ENCODE measurements at places on chromosomes 4 and X. TPM values are rescaled to one million over a fixed set of nuclear protein-coding genes. Genes with fewer than 3 reads are reported as not detected.
A peak's percentile ranks its signal among the peaks of the same experiment; 100 is the strongest.

GRCh38 chr4:19999276-19999675, 252.4 kb upstream of the SLIT2 start:
- H3K27ac ChIP-seq = no peak overlapping the region
- no peaks in the 10 kb centered on the region for H3K36me3 ChIP-seq
- no peak for DNase-seq
- H3K4me3 ChIP-seq = no peak overlapping the region
- H3K4me1 ChIP-seq = no peaks in the 10 kb centered on the region
- H3K27me3 ChIP-seq = no peaks in the 10 kb centered on the region

NPY5R gene
- not detected for total RNA-seq

- peaks cover 11% of the 10 kb centered on the region for H3K4me1 ChIP-seq
- no peak overlapping the region for H3K4me3 ChIP-seq
- H3K27ac ChIP-seq = peak overlapping the region; percentile 72
- H3K36me3 ChIP-seq = no peaks in the 10 kb centered on the region
- peak; percentile 86 for DNase-seq
- 0 out of 2 replicates have a peak, but pooled peaks cover 3% of the 10 kb centered on the region for H3K27me3 ChIP-seq
These were observed 59.9 kb downstream of the RTL9 start for GRCh38 chrX:110418316-110419235.

DNA sequence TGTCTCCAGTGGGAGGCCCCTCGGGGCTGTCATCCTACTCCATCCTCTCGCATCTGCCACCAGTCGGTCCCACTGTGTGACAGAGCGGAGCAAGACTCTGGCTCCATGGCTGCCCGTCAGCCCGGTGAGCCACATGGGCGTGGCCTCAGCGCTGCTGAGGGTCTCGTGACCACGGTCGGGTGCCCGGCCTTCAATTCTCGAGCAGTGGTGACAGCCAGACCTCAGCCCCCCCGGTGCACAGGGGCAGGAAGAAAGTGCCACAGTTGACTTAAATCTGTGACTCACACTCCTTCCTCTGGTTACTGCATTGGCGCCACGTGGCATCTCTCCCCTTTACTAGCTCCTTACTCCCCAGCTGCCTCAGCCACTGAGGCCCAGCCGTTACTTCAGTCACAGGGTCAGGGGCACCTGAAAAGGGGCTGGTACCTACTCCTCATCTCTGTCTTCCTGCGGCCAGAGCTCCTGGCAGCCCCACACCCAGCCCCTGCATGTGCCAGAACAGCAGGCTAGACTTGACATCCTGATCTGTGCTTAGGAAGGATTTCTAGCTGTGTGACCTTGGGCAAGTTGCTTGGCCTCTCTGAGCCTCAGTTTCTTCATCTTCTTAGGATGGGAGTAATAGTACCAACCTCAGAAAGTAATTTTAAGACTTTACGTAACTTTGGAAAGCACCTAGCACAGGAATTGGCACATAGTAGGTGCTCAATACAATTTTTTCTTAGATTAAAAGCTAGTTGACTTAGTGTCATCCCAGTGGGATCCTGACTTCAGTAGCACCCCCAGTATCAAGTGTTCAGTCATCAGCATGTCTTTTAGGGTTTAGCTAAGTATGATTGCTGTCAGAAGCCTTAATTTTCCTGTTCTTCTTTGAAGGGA, 66.1 kb downstream of the TNIP2 start:
- peaks cover 63% of the 10 kb centered on the region for H3K36me3 ChIP-seq
- DNase-seq = no peak
- H3K27me3 ChIP-seq = no peaks in the 10 kb centered on the region
- no peak overlapping the region for H3K27ac ChIP-seq
- no peaks in the 10 kb centered on the region for H3K4me1 ChIP-seq

DNA sequence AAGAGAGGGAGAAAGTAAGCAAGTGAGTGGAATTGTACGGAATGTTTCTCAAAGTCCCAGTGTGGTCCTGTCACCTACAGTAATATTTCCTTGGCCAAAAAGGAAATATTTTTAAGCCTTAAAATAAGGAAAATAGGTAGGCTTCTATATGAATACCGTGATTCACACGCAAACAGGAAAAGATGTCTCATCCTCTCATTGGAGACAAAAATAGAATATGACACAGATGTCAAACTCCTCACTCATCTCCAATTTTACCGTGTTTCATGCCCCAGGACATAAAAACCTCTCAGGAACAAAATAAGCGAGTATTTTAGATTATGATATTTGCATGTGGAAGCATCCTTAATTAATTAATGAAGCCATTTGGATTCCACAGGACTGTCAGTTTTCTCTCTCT, 1269.5 kb downstream of the RAPGEF2 start:
- no peaks in the 10 kb centered on the region for H3K27me3 ChIP-seq
- no peaks in the 10 kb centered on the region for H3K36me3 ChIP-seq
- no peak overlapping the region for H3K4me3 ChIP-seq
- no peaks in the 10 kb centered on the region for H3K4me1 ChIP-seq

GRCh38 chrX:131521824-131522223, 22.1 kb upstream of the OR13H1 start:
- no peak for DNase-seq
- no peaks in the 10 kb centered on the region for H3K36me3 ChIP-seq
- H3K4me3 ChIP-seq = no peak overlapping the region
- no peaks in the 10 kb centered on the region for H3K27me3 ChIP-seq
- H3K27ac ChIP-seq = no peak overlapping the region

- no peak overlapping the region for H3K4me3 ChIP-seq
- no peaks in the 10 kb centered on the region for H3K27me3 ChIP-seq
- DNase-seq = no peak
- no peaks in the 10 kb centered on the region for H3K4me1 ChIP-seq
- no peak overlapping the region for H3K27ac ChIP-seq
These were observed 136.3 kb downstream of the MGST2 start for GRCh38 chr4:139801895-139802294.

DNA sequence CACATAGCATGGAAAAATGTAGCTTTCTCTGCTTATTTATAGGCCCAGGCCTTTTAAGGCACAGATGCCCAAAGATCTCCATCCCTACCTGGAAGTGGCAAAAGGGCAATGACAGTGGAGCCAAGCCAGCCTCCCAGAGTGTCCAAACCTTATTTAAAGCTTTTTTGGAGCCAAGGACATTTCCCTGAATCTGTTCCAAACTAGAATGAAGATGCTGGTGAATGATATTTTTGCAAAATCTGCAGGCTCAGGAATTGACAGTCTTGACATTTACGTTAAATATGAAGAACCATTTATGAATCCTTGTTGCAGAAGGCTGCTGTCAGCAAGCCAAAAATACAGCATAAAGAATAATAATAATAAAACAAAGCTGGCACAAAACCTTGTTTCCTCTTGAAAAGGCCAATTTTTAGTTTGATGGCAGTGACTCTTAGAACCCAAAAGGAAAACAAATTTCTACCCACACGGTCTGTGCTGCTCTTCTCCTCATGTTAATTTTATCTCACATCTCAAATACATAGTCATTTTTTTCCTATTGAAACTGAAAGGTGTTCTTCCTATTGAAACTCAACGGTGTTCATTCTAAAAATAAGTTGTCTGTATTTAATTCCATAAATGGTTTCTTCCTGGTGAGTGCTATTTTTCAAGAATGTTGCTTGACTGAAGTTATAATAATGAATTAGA, 206.3 kb upstream of the TBL1X start:
- DNase-seq = no peak
- no peaks in the 10 kb centered on the region for H3K4me1 ChIP-seq
- H3K4me3 ChIP-seq = no peak overlapping the region
- H3K27me3 ChIP-seq = no peaks in the 10 kb centered on the region

GRCh38 chr4:10457255-10457801, at the start of gene ZNF518B:
Gene ZNF518B, minus strand, starts transcription at chr4:10457426. Its CDS starts 11,098 bp downstream, at chr4:10446328.
- peaks cover 9% of the 10 kb centered on the region for H3K27me3 ChIP-seq
- peak within 1 kb of the TSS; percentile 52 for H3K4me3 ChIP-seq
- peak within 1 kb of the TSS; percentile 37 for H3K27ac ChIP-seq
- peaks cover 14% of the 10 kb centered on the region for H3K36me3 ChIP-seq
- DNase-seq = peak; percentile 48

EXOC1 gene
- total RNA-seq = 49.5 TPM

- H3K4me3 ChIP-seq = no peak overlapping the region
- DNase-seq = peak; percentile 42
- H3K27me3 ChIP-seq = no peaks in the 10 kb centered on the region
- H3K4me1 ChIP-seq = peaks cover 12% of the 10 kb centered on the region
- no peak overlapping the region for H3K27ac ChIP-seq
- peaks cover 32% of the 10 kb centered on the region for H3K36me3 ChIP-seq
These were observed 37.2 kb downstream of the PCGF3 start for GRCh38 chr4:742742-743311.

GAGE2A gene
- not detected for total RNA-seq

GRCh38 chr4:13481569-13481968, 2.6 kb downstream of the RAB28 start:
- H3K4me3 ChIP-seq = no peak overlapping the region
- no peaks in the 10 kb centered on the region for H3K4me1 ChIP-seq
- no peaks in the 10 kb centered on the region for H3K27me3 ChIP-seq
- no peaks in the 10 kb centered on the region for H3K36me3 ChIP-seq

DNA sequence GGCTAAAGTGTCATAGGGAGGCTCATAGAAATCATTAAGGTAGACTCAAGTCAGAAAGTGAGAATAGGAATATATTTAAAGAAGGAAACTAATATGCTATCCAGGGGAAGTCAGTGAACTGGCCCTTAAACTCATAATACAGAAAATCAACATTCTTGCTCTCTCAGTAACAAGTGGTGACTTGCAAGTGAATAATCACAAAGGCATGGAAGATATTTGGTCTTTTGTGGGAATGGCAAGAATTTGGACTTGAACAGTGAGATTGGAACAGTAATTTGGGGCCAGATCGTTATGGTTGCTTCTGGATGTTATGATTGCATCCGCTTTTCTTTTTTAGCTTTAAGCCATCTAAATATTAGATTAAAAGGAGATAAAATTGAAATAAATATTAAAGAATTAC, 103.8 kb downstream of the TBC1D19 start:
- peaks cover 4% of the 10 kb centered on the region for H3K4me1 ChIP-seq
- peak; percentile 94 for DNase-seq
- H3K27me3 ChIP-seq = no peaks in the 10 kb centered on the region

DCAF4L1 gene
- 0.18 TPM for total RNA-seq

GRCh38 chr4:63492515-63492914, 916.7 kb downstream of the TECRL start:
- no peaks in the 10 kb centered on the region for H3K4me1 ChIP-seq
- no peaks in the 10 kb centered on the region for H3K27me3 ChIP-seq
- H3K27ac ChIP-seq = no peak overlapping the region
- no peak overlapping the region for H3K4me3 ChIP-seq
- H3K36me3 ChIP-seq = no peaks in the 10 kb centered on the region

- no peak overlapping the region for H3K27ac ChIP-seq
- H3K27me3 ChIP-seq = peaks cover 37% of the 10 kb centered on the region
- H3K36me3 ChIP-seq = no peaks in the 10 kb centered on the region
- no peak for DNase-seq
These were observed 38.7 kb downstream of the HTT-AS start for GRCh38 chr4:3035674-3036073.

USP17L15 gene
- not detected for total RNA-seq

SPINK2 gene
- total RNA-seq = not detected

GRCh38 chrX:66009231-66009845, 30.5 kb downstream of the VSIG4 start:
- no peak overlapping the region for H3K27ac ChIP-seq
- no peaks in the 10 kb centered on the region for H3K4me1 ChIP-seq
- DNase-seq = no peak
- H3K36me3 ChIP-seq = no peaks in the 10 kb centered on the region
- H3K4me3 ChIP-seq = no peak overlapping the region

DNA sequence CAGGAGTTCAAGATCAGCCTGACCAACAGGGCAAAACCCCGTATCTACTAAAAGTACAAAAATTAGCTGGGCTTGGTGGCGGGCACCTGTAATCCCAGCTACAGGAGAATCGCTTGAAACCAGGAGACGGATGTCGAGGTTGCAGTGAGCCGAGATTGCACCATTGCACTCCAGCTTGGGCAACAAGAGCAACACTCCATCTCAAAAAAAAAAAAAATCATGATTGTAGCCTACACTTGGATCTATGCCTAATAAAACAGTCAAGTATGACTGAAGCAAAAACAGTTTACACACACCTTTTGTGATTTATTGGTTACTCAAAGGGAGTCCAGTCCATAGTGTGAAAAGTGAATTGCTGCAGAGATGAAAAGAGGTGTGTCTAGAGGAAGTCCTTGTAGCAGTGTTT, 34.7 kb upstream of the TASL start:
- no peaks in the 10 kb centered on the region for H3K4me1 ChIP-seq
- no peak overlapping the region for H3K27ac ChIP-seq
- no peaks in the 10 kb centered on the region for H3K36me3 ChIP-seq
- no peaks in the 10 kb centered on the region for H3K27me3 ChIP-seq
